AG10803 (cell line): ENCODE measurements at places on chromosomes 16 and 17.

DNA sequence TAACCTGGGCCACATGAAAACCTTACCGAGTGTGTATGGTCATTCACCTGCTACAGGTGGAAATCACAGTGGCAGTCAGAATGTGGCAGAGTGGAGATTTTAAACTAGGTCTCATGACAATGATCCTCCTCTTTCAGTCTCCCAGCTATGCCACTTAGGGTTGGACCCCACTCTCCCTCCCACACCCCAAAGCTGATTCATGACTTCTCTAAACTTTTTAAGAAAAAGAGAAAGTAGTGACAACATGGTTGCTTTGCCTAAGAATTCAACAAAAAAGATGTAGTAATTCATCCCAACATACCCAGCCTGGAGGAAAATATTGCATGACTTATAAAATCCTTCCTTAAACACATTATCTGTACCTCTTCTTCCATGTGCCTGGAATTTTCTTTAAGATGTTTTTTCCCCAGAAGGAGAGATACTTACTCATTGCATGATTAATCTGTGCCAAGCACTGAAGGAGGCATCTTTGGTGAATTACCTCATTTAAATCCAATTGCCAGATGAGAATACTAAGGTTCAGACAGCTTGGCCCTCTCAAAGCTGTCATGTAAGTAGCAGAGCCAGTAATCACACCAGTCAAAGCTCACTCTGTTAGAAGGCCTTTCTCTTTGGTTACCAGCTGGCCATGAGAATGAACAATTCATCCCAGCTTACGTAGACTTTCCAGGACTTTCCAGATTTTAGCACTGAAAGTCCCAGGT is 119.9 kb downstream of the COPRS start:
- DNase-seq: peak; percentile 94

DNA sequence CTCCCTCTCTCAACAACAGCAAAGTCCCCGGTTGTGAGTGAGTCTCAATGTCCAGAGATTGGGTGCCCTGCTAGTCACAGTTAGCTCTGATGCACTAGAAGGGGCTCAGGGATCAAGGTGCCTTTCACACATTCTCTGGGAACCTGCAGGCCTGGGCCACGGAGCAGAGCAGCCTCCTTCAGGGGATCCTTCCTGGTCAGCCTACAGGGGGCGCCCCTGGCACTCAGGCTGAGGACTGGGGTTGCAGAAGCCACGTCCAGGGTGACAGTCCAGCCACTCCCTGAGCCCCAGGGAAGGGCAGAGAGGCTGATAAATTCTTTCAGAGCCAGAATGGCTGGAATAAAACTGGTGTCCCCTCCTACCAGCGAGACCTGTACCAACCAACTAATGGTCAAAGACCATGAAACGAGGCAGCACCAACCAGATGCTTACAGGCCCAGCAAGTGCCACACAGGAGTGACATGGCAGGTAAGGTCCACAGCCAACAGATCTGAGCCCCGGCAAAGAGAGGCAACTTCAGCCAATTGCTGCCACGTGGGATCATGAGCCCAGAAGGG is 43.5 kb downstream of the ST3GAL2 start:
- peak; percentile 26 for DNase-seq

DNA sequence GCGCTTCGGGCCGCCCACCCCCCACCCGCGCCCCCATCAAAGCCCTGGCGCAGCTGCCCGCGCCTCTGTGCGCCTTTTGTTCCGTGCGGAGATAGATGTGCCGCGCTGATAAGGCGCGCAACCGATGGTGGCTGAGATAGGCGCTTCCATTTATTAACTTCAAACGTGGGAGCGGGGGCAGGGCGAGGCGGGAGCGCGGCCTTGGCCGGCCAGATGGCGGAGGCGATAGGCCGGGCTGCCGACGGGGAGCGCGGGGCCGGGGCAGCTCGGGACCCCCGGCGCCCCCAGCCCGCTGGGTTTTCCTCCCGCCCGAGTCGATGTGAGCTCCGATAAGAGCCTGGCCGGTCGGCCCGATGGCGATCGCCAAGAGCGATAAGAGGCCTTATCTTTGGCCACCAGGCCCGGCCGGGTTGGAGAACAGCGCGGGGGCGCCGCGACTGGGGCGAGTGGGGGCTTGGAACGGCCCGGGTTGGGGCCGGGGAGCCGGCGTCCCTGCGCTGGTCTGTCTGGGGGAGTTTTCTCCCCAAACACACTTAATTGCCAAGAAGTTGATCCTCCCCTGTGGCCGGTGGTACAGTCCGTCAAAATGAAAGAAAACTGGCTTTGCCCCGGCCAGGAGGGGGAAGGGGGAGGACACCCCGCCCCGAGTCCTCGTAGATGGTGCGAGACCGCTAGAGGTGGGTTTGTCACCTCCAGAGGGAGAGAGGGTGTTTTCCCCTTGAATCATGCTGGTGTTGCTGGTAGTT is 2.7 kb downstream of the ZFPM1 start:
- peak; percentile 43 for DNase-seq

DNA sequence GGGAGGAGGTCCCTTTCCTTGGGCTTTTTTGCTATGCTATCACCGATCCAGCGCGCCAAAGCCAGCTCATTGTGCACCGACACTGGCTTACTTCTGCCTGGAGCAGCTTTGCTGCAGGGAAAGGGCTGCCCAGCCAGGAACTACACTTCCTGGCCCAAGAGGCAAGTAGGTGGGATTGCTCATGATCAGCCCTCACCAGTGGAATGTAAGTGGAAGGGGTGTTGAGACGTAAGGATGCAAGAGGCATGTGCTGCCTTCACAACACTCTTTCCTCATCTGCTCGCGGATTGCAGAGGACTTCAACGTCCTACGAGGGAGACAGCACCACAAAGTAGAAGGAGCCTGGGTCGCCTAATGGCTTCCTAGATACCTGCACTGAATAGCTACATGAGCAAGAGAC is 104.3 kb upstream of the FOXF1 start:
- no peak for DNase-seq

GRCh38 chr16:16025214-16025968 is 76.0 kb downstream of the ABCC1 start:
- DNase-seq: peak; percentile 86

- no peak for DNase-seq
Observed at GRCh38 chr16:5671421-5671820, 573.8 kb upstream of the EEF2KMT start.

DNA sequence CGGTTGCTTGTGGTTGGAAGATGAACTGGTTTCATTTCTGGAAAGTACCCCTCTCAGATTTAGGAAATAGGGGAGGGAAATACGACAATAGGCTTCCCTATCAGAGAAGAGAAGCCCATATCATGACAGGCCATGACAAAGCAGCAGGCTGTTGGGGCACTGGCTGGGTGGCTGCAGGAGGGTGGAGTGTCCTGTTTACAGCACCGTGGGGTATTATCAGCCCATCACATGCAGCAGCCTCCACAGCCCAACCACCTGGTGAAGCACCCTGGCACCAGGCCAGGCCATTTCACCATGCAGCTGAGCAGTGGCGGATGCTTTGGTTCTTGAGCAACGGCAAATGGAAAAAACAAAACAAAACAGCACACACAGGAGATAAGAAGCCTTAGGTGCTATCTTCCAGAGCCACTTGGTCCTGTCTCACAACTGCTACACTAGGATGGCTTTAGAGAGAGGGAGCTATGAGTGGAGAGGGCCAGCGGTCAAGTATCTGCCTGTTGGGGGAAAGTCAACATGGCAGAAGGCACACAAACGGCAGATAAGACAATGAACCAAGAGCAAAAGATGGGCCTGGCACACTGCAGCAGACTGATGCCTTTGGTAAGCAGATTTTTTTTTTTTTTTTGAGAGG is 24.2 kb downstream of the FAM117A start:
- DNase-seq: no peak

DNA sequence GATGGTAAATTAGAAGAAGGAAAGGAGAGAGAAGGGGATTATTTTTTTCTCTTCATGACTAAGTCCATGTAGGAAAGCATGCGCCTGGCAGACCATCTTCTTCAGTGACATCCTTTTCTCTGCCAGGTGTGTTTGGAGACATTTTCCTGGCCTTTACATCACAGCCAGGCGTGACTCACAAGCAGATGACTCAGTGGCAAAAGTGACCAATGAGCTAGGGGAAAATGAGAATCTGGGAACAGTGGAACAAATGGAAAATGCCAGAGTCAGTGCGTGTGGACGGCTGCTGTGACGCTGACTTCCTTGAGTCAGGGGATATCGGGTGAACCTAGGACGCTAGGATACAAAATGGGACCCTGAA is 9.4 kb downstream of the KIAA0513 start:
- peak; percentile 24 for DNase-seq

DNA sequence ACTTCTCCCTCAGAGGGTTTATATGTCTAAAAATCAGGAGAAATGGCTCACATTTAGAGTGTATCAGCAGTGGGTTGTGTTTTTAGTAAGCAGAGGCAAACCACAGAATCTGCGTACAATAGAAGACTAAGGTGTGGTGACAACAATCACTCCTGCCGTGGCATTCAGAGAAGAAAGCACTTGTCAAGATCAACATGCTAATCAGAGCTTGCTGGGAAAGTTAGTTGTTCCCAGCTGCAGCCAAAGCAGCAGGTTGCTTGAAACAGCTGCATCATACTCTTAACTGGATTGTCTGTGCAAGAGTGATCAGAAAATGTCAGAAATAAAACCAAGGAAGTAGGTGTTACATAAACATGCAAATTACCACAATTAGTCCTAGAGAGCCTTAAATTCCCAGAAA is 616.4 kb downstream of the CDH8 start:
- DNase-seq: no peak

DNA sequence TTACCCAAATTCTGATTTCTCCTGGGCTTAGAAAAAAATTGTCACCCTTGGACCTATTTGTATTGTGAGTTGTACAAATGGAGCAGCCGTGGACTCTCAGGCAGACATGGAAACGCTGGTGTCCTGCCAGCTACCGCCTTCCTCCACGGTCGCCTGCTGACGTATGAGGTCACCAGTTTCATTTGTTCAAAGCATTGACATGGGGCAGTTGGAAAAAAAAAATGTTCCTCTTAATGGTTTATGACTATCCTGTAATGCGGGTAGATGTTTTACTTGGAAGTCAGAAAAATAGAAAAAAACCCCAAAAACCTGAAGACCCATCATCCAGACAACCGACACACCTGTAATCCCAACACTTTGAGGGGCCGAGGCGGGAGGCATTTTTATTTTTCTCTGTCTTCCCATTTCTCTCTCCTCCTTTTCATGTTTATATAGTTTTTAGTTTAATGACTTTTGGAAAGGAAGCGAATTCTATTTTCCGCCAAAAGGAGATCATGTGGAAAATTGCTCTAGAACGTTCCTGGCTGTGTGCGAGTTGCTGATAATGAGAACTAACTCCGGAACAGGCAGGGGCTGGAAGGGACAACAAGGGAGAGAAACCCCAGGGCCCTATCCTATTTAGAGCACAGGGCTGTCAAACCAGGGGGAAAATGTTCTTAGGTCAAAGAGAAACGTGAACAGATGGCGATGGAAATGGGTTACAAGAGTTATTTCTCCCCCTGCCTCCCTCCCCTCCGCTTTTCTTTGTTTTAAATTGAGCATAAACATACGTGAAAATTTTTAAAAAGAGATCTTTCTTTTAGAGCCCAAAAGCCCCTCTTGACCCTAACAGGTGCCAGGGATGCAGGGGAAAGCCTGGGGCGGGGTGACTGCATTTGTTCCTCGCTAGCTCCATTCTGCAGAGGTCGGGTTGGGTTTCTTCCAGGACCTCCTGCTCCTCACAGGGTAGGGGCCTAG is 13.7 kb downstream of the DNAH17 start:
- no peak for DNase-seq

- DNase-seq: no peak
Observed at GRCh38 chr16:4814046-4814445, 11.6 kb upstream of the ROGDI start.

- no peak for DNase-seq
Observed at GRCh38 chr16:85480727-85481101, 132.4 kb upstream of the GSE1 start.
